ENCODE measurements at places on chromosomes 1 and 21. TPM values are rescaled to one million over a fixed set of nuclear protein-coding genes. Genes with fewer than 3 reads are reported as not detected.

PLA2G2D gene
- not detected for total RNA-seq

IL6R gene
- total RNA-seq, result 25.5 TPM

CNR2 gene
- total RNA-seq, result not detected

VPS45 gene
- total RNA-seq, result 16.3 TPM

TRIM45 gene
- total RNA-seq, result 1.1 TPM

FCRL5 gene
- not detected for total RNA-seq

LRRC38 gene
- total RNA-seq, result 0.06 TPM

MTARC1 gene
- total RNA-seq, result 9.5 TPM

PLA2G2A gene
- total RNA-seq, result not detected

IL10 gene
- not detected for total RNA-seq

HP1BP3 gene
- 121 TPM for total RNA-seq

RGS4 gene
- not detected for total RNA-seq

DNAI4 gene
- 0.94 TPM for total RNA-seq
